ENCODE measurements at places on chromosomes 5 and 9.

GRCh38 chr5:35963381-35963843, 25.0 kb upstream of the CAPSL start:
- DNase-seq, result no peak

DNA sequence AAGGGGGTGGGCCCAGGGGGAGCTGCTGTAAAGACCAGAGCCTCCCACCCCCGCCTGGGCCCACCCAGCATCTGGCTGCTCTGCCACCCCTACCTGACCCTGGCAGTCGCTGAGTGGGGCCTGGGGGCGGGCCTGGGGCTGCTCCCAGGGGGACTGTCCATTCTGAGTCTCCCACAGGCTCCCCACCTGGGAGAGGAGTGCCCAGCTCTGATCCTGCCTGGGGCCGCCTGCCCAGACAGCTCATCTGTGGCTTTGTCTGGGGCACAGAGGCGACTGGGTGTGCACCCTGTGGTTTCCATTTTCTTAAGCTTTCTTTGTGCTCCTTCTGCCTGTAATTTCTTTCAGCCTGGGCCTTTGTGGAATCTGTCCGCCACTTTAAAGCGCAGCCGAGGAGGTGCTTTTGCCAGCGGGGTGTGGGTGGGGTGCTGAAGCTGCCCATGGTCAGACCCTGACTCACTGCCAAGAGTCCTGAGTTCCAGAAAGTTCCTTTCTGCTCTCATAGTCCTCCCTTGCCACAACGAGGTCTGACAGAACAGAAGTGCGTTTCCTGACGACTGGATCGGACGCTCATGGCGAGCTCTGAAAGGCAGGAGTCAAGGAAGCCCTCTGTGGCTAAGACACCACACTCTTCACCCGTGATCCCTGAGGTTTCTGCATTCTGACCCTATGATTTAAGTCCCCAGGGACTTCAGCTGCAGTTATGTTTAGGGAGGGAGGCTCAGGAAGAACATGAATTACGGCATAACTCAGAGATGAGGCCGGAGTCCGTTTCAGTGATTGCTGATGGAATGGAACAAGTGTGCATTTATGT, 225.0 kb downstream of the FANCC start:
- no peak for DNase-seq

DNA sequence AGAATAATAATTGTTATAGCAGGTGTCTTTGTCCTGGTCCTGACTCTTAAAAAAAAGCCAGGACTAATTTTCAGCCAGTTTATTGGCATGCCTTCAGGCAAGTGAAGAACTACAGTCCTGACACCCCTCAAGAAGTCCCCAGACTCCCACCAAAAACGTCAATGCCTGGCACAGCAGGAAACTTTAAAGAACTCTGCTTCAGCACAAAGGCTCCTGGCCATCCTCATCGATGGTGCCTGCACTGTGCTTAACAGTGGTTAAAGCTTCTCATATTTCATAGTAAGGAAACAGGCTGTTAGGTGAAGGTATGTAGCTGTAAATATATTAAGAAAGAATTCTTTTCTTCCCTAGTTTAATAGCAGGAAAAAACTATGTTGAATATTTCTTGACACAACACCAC, 280.1 kb upstream of the PUM3 start:
- no peak for DNase-seq

DNA sequence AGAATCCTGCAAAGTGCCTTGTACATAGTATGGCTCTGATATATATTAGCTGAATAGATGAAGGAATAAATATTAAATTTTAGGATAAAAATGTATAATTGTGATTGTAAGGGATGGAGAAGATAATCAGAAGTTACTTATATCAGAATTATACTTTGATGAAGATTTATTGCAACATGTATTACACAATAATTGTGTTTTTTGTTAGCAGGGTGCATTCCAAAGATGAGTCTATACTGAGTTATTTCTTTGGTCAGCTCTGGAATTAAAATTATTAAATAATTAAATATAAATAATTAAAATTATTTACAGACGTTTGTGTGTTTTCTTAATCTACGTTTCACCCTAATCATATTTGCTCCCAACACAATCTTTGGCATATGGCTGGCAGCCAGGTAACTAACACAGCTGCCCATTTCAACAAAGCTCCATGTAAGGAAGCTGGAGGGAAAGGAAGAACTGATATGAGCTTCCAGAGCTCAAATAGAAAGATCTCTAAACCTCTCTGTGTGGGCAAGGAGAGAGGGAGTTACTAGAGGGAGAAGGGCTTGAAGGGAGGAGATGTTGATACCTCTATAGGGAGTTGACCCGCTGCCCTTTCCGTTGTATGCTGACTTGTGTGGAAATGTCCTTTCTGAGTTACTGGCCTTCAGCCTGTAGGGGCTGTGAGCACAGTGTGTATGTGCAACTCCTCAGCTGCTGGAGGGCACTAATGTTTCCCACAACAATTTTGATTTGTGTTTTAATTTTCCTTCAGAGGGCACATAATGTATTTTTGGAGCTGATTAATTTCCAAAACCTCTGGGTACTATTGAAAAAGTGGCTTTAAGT, 403.4 kb downstream of the MAN2A1 start:
- DNase-seq, result no peak

- no peak for DNase-seq
Measured at GRCh38 chr5:33981408-33982162, 2.9 kb downstream of the SLC45A2 start.

DNA sequence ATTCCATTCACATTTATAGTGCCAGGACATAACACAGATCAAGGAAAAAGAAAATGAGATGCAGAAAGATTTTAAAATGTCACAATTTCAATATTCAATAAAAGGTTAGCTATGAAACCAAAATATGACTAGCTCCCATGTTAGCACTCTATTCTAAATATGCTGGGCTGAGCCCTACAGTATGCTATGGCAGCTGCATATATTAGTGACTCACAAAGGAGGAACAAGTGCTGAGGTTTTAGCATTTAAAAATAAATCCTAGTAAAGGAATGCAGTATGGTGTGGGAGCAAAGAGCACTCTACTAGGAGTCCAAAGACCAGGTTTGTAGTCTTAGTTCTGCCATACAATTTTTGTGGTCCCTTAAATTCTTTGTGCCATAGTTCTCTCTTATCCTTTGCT, 118.4 kb downstream of the OXCT1 start:
- no peak for DNase-seq

GRCh38 chr9:133519693-133520092, 5.1 kb downstream of the MYMK start:
- no peak for DNase-seq

DNA sequence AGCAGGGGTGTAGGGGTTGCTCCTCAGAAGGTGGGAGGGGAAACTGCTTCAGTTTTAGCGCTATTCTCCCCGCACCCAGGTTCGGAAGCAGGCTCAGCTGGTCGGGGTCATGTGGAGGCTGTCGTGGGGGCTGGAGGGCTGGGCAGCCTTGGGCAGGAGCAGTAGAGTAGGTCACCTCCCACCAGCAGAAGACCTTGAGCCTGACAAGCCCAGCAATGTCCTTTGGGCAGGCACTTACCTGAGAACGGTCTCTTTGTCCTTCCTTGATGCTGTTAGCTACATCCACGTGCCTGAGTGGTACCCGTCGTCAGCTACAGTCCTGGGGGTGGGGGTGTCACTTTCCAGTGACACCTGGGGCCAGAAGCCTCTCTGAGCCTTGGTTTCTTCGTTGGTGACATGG, 20.3 kb downstream of the ENHO start:
- DNase-seq, result no peak

GRCh38 chr9:16058131-16058549, 505.3 kb downstream of the CCDC171 start:
- DNase-seq, result no peak

DNA sequence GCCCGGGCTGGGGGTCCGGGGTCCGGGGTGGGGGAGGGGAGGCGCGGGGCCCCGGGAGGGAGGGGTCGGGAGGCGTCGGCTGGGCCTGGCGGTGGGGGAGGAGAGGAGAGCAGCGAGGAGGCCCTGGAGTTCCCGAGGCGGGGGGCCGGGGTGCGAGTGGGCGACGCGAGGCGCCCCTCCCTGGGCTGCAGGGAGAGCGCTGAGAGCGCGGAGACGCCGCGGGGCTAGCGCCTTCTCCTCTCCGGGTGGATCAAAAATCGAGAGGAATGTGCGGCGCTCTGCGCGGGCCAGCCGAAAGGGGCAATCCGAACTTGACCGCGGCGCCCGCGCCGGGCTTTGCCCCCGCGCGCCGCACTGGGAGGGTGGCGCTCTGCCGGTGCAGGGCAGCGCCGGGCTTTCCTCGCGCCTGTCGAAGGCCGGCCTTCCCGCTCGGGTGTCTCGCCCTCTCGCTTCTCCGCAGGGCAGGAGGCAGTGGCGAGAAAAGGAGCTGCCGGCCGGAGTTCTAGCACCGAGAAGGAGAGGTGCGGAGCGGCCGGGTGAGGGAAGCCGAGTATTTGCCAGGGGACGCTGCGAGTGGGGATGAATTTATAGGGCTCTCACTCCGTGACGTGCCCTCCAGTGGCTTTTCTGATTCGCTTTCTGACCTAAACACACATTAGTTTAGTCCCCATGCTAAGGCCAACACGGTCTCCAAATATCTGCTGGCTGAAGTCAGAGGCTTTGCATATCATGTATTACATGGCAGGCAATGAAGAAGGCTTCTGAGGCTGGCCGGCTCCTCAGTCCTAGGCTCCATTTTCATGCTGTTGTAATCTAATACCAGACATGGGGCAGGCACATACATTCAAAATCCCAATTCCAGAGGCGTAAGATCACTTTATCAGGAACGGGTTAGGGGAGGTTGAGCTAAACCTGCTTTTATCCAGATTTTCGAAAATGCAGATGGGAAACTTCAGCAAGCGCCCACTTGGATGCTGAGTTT, 503 bp upstream of the GDNF start:
- DNase-seq, result peak; percentile 52

- no peak for DNase-seq
Measured at GRCh38 chr5:176553260-176554085, 4.3 kb downstream of the CDHR2 start.

- no peak for DNase-seq
Measured at GRCh38 chr5:155906046-155906445, 420.9 kb upstream of the SGCD start.

- DNase-seq, result peak; percentile 32
Measured at GRCh38 chr5:42745426-42745825, 11.2 kb upstream of the CCDC152 start.

- DNase-seq, result no peak
Measured at GRCh38 chr9:110936237-110936636, 102.0 kb downstream of the LPAR1 start.

- no peak for DNase-seq
Measured at GRCh38 chr5:67639313-67639712, 442.7 kb upstream of the CD180 start.

GRCh38 chr9:134630393-134630790, 11.2 kb upstream of the COL5A1 start:
- DNase-seq, result no peak

All from midbrain (tissue), 1 donor.